ENCODE measurements at places on chromosomes 7 and 10.
A peak's percentile ranks its signal among the peaks of the same experiment; 100 is the strongest.

GRCh38 chr10:48896756-48897440 is 42.7 kb downstream of the LRRC18 start:
- DNase-seq, result no peak

DNA sequence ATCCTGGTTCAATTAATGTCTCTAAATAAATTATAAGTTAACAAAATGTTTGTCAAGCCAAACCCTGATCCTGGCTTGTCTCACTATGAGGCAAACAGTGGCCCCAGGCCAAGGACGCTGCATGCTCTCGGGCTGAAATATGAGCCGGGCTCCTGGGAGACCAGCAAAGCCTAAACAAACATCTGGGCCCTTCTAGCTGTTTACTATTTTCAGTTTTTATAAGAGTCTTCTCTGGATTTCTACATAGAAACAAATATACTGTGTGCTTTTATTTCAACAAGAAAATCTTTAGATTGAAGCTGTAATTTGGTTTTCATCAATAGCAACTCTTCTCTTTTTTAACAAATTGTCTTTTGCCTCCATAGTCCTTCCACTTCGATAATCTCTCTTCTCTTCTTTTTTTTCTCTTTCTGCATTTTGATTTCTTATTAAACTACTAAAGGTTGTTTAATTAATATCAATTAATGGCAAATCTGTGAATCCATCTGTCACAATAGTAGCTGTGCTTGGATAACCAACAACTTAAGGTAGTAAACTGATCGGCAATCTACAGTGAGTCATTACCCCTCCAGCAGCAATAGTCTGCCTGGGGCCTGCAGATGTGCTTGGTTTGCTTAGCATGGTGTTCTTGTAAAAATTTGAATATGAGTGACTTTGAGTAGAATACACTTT is 83.3 kb upstream of the DNAJC1 start:
- DNase-seq, result no peak

DNA sequence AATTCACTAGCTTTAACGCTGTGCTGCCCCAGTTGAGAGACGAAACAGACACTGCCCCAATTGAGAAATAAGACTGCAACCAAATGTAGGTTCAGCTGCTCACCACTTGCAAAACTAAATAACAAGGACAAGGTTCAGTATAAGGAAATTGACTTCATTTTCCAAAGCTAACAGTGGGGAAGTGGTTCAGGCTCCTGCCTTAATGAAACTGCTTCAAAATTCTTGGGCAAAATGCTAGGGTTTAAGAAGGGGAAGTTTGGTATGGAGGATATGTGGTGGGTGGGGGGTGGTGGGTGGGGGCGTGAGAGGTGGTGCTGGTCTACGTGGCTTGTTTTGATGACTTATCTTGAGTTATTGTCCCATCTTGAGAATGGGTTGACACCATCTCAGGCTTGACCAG is 21.8 kb downstream of the MRPL32 start:
- no peak for DNase-seq

DNA sequence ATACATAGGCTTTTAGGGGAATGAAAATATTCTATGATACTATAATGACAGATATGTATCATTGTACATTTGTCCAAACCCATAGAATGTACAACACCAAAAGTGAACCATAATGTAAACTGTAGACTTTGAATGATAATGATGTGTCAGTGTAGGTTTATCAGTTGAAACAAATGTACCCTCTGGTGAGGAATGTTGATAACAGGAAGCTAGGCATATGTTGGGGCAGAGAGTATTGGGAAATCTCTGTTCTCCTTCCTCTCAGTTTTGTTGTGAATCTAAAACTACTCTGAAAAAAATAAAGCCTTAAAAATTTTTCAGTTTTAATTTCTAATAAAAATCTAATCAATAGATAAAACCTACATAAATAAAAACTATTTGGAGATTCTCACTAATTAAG is 36.9 kb downstream of the C1GALT1 start:
- no peak for DNase-seq

DNA sequence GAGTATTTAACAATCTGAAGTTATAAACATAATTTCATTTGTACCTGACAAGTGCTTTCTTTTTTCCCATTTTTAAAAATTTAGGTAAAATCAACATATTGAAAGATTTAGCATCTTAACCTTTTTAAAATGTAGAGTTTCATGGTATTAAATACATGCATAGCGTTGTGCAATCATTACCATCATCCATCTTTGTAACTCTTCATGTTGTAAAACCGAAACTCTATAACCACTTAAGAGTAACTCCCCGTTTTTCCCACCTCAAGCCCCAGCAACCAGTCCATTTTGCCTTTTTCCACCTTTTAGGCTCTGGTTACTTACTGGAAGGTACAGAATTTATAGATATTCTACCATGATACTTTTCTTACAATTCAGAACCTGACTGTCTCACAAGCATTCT is 892.5 kb downstream of the DNAJB9 start:
- DNase-seq, result no peak

GRCh38 chr10:34408956-34409355 is 406.1 kb downstream of the PARD3 start:
- DNase-seq, result no peak

GRCh38 chr7:142500366-142500765 is 242.5 kb upstream of the PRSS58 start:
- DNase-seq, result no peak

GRCh38 chr7:52257890-52258289 is 777.5 kb upstream of the POM121L12 start:
- DNase-seq, result no peak

- DNase-seq, result peak; percentile 34
Measured at GRCh38 chr10:133225707-133226191, 4.3 kb upstream of the UTF1 start.

DNA sequence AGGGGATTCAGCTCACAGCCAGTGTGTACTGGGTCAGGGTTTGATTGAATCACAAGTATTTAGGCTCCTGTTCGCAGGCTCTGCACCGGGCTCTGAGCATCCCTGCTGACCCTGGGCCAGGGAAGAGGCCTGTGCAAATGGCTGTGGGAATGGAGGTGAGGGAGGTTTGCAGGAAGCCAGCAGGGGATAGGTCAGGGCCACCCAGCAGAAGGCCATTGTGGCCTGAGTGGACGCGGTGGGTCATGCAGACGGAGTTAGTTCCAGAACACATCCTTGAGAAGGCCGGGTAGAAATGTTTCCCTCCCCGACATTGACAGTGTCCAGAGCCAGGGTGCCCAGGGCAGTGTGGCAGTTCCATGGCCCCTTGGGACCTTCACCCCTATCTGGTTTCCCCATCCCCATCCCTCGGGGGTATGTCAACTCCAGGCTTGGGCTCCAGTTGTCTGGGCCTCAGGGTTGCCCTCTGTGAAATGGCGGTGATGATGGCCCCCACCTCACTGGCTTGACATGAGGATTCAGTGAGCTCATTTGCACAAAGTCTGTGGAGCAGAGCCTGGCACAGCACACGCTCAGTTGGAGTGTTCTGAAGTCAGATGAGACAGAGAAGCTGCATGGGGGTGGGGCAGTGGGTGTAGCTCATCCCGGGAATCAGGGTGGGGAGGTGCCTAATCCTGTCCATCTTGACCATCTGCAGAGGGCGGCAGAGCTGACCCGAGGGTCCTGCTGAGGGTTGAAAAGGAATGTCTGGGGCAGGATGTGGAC is 107.6 kb downstream of the ADCY1 start:
- DNase-seq, result no peak

DNA sequence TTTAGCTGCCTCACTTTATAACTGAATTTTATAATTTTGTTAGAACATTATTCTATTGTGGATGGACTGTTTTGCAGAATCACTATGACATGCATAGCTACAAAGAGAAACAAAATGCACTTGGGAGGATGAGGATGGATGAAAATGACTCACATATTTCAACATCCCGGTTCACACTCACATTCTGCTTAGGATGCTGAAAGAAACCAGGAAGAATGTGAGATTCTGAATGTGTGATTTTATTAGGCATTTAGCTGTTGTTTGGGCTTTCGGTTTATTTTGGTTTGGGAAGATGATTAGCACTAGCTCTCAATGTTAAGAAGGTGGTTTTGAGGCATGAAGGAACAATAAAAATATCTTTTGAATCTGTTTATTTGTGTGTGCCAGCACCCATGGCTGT is 235.5 kb downstream of the SEMA3E start:
- no peak for DNase-seq

GRCh38 chr10:98302741-98303365 is 34.9 kb upstream of the LOXL4 start:
- no peak for DNase-seq

DNA sequence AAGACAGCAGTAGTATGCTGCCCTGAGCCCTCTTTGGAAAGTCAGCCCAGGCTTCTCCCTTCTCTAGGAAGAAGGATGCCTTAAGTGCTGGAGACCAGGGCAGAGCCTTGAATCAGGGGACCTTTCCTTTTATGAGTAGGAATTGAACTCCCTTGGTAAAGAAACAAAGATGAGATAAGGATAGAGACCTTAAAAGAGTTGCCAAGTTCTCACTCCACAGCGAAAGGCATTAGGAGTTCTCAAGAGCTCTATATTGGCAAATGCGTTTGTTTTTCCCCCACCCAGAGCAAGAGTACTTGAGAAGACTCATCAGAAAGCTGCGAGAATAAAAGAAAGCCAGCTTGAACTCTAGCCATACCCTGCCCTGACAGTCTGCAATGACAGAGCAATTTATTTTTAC is 72.9 kb upstream of the OGDHL start:
- no peak for DNase-seq

DNA sequence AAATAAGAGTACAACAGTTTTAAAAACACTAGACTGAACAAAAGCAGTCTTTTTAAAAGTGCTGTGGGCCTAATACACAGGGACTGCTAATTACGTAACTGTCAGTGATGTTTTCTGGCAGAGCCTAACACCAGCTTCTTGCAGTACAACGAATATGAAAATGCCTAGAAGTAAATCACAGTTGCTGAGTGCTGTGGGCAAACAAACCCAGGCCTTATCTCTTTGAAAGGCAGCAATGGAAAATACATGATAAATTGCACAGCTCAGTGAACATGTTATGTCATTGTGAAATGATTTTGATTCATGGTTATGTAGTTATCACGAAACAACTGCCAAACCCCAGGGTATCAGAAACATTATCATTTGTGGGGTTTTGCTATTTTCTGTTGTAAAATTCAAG is 428.4 kb downstream of the GFRA1 start:
- no peak for DNase-seq

DNA sequence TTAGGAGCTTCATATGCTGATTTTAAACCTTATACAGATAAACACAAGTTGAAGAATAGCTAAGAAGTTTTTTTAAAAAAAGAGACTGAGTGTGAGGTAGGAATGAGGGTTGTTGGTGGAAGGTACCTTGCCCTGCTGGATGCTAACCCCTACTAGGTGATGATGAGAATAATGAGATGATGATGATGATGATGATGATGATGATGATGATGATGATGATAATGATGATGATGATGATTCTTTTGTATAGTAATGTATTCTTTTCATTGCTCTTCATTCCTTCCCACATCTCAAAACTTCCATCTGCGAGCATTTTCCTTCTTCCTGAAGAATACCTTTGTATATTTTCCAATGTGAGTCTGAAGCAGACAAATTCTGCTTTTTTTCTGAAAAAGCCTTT is 14.1 kb upstream of the TMEM273 start:
- DNase-seq, result no peak

DNA sequence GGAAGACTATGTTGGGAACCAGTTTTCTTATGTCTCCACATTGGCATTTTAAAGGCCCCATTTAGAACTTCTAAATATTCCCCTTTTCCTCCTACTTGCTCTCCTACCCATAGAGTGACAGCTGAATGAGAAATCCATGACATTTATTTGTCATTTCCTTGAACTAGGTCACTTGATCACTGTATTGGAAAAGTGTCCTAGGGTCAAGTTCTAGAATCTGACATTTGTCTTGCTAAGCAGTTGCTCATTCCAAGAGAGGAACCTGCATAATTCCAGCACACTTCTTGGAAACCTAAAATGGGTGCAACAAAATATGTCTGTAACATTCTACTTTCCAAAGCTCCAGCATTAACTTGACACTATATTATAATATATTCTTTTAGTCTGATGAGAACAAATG is 3.6 kb upstream of the DPY19L1 start:
- DNase-seq, result no peak

- no peak for DNase-seq
Measured at GRCh38 chr10:14173706-14174594, 156.8 kb downstream of the FRMD4A start.

- DNase-seq, result no peak
Measured at GRCh38 chr10:121165276-121165675, 314.1 kb downstream of the WDR11 start.

DNA sequence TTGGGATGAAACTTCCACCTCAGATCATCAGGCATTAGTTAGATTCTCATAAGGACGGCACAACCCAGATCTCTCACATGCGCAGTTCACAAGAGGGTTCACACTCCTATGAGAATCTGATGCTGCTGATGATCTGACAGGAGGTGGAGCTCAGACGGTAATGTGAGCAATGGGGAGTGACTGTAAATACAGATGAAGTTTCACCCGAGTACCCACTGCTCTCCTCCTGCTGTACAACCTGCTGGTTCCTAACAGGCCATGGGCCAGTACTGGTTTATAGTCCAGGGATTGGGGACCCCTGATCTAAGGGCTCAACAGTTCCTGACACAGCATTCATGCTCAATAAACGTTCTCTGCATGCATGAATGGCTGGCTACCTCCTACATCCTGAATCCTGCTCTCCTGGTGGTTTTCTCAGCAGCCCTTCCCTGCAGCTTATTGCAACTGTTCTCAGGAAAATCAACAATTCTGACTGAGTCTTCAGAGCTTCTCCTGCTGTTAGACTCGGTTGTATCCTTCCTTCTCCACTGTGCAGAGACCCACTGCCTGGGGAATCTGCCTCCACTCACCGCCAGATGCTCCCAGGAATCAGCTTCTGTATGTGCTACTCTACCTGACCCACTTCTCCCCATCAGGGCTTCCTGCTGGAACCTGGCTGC is 17.4 kb downstream of the PDE6C start:
- no peak for DNase-seq

DNA sequence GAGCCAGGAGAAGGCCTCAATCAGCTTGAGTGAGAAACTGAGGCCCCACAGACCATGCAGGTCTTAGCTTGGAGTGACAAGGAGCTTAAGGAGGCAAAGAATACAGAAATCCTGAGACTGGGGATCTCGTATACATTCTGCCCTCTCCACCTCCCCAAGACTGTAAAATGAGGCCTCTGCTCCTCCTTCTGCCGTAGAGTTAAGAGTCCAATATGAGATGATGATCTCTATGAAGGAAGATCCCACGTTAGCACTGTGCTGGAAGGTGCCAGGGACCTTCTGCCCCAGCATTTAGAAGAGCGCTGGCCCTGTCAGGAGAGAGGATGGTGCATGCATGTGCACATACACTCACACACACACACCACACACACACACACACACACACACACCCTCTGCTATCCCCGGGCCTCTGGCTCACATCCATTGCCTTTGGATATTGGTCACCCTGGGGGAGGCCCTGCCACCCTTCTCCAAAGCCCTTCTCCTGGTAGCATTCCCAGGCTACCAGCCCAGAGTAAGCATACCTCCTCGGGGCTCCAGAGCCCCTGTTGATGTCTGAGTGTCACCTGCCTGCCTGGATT is 15.0 kb downstream of the ZCCHC24 start:
- no peak for DNase-seq

All from GM06990 (cell line).